Activated naive CD8-positive, alpha-beta T cell treated with anti-CD3 and anti-CD28 coated beads, Interleukin-2, amount 10 ng/mL, durations not matched to agents 7 days and 5 days (primary cell): ENCODE measurements at places on chromosomes 2 and 18.
A peak's percentile ranks its signal among the peaks of the same experiment; 100 is the strongest.

DNA sequence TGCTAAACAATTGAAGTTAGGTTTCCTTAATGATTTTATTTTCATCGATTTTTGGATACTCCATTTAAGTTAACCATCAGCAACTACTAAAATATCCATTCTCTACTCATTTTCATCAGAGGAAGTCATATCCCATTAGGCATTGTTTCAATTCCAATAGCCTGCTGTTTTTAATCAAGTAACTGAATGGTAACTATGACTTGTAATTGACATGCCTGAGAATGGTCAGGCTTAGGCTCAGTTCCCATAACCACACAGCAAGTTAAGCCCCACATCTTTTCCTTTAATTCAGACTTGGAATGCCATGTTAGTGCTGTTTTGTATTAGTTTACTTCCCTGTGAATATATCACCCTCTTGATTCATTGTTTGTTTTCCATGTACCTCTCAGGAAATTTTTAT is 398.8 kb downstream of the ARHGAP15 start:
- DNase-seq, result no peak

DNA sequence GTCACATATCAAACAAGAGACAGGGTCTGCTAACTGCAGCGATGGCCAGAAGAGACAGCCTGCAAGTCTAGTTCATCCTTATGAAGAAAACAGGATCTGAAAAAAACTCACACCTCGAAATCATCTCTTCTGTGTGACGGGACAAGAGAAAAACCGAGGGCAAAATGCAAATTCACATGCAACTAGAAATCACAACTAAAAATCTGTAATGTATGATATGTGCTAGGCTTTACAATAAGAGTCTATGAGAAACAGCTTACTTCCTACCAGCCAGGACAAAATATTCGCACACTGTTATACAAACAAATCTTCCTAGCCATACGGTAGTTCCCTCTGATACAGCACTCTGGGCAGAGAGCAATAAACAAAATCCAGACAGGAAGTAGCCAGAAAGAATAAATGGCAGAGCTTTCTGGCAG is 48.8 kb downstream of the ANKRD44 start:
- no peak for DNase-seq

DNA sequence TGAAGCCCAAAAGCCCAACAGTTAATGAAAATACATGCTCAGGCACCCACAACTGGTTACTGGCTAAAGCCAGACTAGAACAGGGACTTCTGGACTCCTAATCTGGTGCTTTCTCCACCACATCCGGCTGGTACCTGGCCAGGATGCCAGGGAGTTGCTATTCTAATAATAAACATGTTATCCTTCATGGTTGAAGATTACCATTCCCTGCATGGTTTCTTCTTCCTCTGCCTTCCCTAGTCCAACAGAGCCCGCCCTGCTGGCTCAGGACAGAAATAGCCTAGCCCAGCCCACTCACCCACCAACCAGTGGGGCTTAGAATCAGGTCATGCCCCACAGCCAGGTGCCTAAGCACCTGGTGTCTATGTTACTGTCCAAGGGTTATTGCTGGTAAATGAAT is 184.2 kb downstream of the TMEM247 start:
- no peak for DNase-seq

GRCh38 chr2:28901841-28902240 is 7.4 kb downstream of the WDR43 start:
- no peak for DNase-seq

DNA sequence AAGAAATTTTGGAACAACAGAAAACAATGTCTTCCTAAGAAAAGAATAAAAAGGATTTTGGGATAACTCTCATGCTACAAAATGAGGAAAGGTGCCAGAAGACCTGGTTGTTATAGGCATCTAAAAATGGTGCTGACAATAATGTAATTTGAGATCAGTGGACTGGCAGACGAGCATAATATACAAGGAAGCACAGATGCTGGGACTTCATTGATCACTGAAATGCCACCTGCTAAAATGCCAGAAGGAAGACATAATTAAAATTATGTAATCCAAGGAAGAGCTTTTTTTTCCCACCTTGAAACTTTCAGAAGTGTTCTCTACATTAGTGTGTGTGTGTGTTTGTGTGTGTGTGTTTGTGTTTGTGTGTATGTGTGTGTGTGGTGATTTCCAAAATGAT is 535.9 kb downstream of the XIRP2 start:
- no peak for DNase-seq

GRCh38 chr2:150705357-150705756 is 217.9 kb upstream of the RND3 start:
- no peak for DNase-seq

DNA sequence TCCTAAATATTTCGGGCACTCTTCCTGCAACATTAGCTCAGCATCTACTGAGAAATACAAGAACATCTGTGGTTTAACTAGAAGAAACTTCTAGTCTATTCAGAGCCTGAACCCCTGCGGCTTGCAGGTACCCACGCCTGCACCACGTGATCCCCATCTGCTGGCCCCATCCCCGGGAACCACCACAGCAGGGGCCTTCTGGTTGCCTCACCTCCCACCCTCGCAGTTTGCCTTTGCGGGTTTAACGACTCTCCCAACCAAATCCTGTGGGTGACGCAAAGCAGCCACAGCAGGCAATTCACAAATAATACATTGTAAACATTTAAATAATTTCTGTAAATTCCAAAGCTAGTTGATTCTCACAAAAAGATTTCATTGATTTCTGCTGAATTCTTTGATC is 90.2 kb upstream of the TMEM18 start:
- DNase-seq, result peak; percentile 42

- DNase-seq, result no peak
Observed at GRCh38 chr2:158120664-158121641, 19.3 kb downstream of the UPP2 start.

DNA sequence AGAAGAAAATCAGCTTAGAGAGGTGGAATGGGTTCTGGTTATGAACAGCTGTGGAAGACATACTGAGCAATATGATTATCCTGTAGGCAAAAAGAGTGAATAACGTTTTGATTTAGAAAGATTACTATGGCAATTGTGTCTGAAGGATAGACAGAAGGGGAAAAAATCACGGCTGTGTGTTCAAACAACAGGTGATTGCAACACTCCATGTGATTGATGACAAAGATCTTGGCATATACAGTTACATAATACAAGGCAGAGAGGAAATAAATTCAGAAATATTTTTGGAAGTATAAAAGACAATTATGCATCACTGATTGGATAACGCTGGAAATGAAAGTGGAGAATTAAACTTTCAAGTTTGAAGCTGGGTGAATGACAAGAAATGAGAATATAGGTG is 58.5 kb upstream of the KCNJ3 start:
- no peak for DNase-seq

GRCh38 chr2:169164311-169164710 is 94.9 kb downstream of the DHRS9 start:
- DNase-seq, result no peak

GRCh38 chr18:48597671-48598070 is 58.8 kb downstream of the CTIF start:
- no peak for DNase-seq

DNA sequence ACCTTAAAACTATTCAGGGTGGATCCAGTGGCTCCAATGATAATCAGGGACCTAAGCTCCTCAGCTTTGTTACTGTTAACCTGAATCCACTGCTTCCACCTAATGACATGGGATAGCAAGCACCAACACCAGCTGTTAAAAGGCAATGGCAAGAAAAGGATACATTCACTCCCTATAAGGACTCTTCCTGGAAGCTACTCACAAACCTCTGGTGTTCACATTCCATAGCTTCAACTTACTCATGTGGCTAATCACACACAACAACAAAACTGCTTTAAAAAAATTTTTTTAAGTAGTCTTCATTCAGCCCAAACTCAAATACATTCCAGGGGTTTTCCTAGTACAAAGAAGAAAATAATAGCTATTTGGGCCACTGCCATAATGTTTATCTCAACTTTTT is 24.5 kb downstream of the ROCK2 start:
- DNase-seq, result no peak

DNA sequence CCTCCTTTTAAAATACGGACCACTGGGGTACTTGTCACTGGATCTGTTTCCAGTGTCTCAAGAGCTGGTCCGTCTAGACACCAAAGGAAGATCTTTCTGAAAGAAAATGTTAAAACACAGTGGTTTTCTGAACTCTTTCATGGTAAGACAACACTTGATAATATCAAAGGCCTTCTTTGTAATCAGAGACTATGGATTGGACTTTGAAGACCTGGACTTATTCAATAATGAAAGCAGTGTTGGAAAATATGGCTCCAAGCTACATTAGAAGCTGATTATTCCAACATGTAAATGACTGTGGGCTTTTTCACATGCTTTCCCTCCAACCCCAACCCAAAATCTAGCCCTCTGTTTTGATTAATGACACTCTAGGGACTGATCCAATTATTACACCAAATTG is 329.4 kb upstream of the LYPD1 start:
- DNase-seq, result no peak

DNA sequence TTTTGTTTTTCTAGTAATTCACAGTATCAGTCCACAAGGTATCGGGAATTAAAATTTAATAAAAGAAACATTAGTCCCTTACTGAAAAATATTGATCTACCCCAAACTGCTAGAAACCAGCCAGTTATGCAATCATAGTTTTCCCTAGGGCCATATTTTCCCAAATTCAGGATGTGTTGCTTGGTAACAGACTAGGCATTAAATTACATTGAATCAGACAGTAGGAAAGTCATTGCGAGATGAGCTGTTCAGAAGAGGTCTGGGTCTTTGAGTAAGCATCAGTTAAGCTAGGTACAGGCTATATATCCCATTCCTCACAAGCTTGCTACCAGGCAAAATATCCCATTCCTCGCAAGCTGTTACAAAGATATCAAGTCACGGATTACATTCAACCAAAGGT is 123.0 kb upstream of the CCDC150 start:
- DNase-seq, result no peak

DNA sequence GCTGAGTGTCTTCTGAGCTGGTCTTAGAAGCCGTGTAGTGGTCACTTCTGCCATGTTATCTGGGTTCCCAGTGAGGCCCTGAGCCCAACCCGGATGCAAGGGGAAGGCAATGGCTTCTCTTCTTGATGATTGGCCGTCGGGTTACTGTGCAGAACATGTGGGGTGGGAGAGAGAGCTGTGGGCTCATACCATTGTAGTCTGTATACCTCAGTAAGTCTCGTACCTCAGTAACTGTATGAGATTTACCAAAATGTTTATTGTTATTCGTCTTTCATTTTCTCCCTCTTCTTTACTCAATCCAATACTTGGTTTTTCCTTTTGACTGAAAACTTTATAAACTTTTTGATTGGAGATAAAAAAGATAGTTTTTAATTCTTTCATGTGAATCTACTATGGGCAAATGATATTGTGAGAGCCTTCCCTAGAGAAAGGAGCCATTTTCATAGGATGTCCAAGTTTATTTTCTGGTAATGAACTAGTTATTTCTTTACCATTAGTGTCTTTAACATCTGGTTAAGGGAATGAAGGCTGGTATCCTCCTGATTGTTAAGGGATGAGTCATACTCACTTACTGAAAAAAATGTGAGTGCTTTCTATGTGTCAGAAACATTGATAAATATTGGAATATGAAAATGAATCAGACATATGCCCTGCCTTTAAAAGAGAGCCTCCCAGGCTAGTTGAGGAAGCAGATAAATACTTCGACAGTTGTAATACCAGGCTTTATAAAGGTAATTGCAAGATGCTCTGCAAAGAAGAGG is 129.9 kb downstream of the PRPF40A start:
- no peak for DNase-seq

DNA sequence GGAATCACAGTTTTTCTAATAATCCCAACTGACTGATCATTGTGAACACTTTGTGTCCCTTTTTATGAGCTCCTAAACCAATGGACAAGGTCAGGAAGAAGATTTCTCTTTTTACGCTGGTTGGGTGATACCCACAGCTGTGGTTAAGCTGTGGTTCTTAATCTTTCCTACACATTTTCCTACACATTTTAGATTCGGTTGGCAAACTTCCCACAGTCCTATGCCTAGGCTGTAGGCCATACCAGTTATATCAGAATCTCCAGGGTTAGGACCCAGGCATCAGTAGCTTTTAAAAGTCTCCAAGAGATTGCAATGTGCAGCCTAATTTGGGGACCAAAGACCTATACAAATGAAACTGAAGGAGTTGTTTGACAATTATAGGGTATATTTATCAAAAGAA is 203.0 kb downstream of the SP3 start:
- DNase-seq, result no peak

- DNase-seq, result no peak
Observed at GRCh38 chr18:22250591-22250996, 81.2 kb downstream of the GATA6 start.

- no peak for DNase-seq
Observed at GRCh38 chr18:22267697-22268096, 98.3 kb downstream of the GATA6 start.

GRCh38 chr18:50359806-50360205 is 15.0 kb upstream of the SKA1 start:
- DNase-seq, result no peak
